ENCODE measurements at places on chromosomes 13 and 19. TPM values are rescaled to one million over a fixed set of nuclear protein-coding genes. Genes with fewer than 3 reads are reported as not detected.

GRCh38 chr13:111359930-111360329 lies 39.5 kb downstream of the TEX29 start:
- no peak for DNase-seq

- peak; percentile 93 for DNase-seq
These were observed 2.4 kb upstream of the SSBP4 start for GRCh38 chr19:18416778-18417249.

The KLK1 gene
- polyA plus RNA-seq, result 3.0 TPM

The TDRD3 gene
- polyA plus RNA-seq, result 13.3 TPM

DNA sequence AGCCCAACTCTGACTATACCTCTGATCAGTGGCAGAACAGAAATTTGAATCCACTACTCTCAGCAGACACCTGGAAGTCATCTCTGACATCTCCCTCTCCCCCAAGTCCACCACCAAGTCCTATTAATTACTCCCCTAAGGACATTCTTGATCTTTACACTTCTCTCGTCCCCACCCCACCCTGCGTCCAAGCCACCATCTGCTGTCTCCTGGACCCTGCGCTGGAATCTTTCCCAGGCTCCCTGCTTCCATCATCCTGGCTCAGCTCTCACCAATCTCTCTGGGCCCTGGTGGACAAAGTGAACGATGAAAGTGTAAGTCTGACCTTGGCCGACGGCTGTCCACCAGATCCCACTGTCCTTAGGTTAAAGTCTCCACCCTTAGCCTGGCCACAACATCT lies 145.6 kb upstream of the GJB6 start:
- DNase-seq, result no peak

DNA sequence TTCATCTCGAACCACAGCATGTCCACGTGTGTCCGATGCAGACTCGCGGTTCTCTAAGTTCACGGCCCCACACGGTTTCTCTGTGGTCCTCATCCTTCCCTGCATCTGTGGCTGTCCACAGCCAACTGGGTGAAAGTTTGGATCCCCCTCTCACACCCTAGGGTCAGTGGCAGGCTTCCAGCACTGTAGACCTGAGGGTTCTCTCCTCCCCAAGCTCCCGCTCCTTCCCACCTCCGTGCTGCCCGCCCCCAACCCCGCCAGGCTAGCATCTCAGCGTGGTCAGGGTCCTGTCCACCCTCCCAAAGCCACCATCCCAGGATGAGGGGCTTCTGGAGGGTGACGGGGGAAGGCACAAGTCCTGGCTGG lies 3.0 kb downstream of the ANGPTL4 start:
- DNase-seq, result no peak

The OR1I1 gene
- not detected for polyA plus RNA-seq

The FAM124A gene
- 35.9 TPM for polyA plus RNA-seq

GRCh38 chr19:18385675-18386542 lies at the start of gene GDF15:
GDF15 (plus strand) TSS chr19:18386158; CDS start chr19:18386190, 32 bp downstream.
- DNase-seq, result peak; percentile 89

- DNase-seq, result no peak
These were observed 764.9 kb downstream of the LIG4 start for GRCh38 chr13:107450431-107450830.

DNA sequence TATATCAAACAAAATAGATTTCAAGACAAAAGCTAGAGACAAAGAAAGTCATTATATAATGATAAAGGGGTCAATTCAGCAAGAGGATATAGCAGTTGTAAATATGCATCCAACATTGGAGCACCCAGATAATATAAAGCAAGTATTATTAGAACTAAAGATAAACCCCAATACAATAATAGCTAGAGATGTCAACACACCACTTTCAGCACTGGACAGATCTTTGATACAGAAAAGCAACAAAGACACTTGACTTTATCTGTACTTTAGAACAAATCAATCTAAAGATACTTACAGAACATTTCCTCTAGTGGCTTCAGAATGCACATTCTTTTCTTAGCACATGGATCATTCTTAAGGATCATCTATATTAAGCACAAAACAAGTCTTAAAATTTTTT lies 59.1 kb upstream of the TEX29 start:
- DNase-seq, result no peak

GRCh38 chr19:15091918-15092753 lies 10.1 kb downstream of the OR1I1 start:
- peak; percentile 91 for DNase-seq

The IGSF23 gene
- not detected for polyA plus RNA-seq

DNA sequence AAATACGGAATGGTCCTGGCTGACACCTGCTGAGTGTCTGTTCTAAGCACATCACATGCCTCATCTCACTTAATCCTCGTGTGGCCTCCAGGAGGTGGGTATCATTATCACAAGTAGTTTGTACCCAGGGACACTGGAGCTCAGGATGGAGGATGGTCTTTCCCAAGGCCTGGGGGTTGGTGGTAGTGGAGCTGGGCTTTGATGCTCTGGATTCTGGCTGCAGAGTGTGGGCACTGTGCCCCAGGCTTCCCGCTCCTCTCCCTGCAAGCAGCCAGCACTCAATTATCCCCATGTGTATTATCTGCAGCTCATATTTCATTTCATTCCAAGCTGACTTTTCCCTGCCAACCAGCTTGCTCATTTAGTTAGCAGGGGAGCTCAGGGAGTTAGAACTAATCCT lies 52.1 kb downstream of the SIAH3 start:
- DNase-seq, result no peak

- DNase-seq, result peak; percentile 65
These were observed 9.7 kb downstream of the EFNA2 start for GRCh38 chr19:1295169-1296012.

- DNase-seq, result no peak
These were observed 10.4 kb downstream of the ATP4B start for GRCh38 chr13:113647351-113648215.

- no peak for DNase-seq
These were observed 915 bp upstream of the UBE2S start for GRCh38 chr19:55408533-55408872.

DNA sequence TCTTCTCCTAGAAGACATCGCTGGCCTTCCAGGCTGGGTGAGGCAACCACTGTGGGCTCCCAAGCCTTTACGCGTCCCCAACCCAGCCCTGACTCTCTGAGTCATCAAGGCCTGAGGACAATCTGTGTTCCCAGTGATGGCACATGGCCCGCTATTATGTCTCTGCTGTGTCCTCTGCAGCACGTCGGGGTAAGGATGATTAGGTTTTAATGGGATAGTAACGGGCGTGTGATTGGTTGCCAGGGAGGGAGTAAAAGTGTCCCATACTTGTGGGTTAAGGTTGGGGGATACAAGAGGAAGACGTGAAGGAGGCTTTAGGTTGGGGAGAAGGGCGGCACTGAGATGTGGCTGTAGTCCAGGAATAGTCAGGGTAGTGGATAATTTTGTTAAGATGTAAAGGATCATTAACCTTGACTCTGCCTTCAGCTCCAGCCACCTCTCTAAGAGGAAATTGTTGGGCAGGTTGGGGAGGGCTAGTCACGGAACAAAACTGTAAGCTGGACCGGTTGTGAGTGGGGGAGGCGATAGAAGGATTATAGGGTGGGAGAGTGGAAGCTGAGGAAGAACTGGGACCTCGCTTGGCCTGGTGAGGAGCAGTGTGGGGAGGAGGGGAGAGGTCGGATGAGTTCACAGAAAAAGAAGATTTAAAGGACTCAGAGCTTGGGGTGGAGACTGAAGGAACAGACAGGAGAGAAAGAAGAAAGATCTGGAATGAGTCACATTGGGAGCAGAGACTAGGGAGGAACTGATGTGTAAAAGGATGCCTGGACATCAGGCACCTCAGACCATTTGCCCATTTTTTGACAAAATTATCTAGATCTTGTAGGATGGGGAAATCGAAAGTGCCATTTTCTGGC lies 27.9 kb upstream of the IGFL1 start:
- no peak for DNase-seq

DNA sequence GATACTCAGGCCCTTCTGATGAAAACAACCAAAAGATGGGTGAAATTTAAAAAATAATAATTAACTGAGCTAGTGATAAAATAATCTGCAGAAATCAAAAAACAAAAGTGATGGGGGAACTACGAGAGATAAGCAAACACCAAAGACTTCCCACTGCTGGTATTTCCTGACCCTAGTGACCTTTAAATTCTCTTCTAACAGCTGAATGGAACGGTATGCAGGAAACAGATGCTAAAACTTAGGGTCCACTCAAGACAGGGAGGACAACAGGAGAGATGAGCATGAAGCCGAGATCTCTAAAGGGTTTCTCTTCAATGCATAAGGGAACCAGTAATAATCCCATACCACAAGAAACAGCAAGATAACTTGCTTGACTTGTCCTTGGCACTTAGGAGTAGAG lies 50.8 kb downstream of the USP12 start:
- no peak for DNase-seq

The BEST2 gene
- 1.3 TPM for polyA plus RNA-seq

The FCHO1 gene
- polyA plus RNA-seq, result 14.9 TPM

The THSD1 gene
- 0.07 TPM for polyA plus RNA-seq

The TNFSF11 gene
- 9.9 TPM for polyA plus RNA-seq

- DNase-seq, result peak; percentile 71
These were observed 1.7 kb downstream of the MPV17L2 start for GRCh38 chr19:18194554-18195238.

GRCh38 chr13:111449041-111449440 lies 128.6 kb downstream of the TEX29 start:
- DNase-seq, result no peak

GRCh38 chr19:5121266-5122120 lies 152.6 kb downstream of the KDM4B start:
- no peak for DNase-seq

DNA sequence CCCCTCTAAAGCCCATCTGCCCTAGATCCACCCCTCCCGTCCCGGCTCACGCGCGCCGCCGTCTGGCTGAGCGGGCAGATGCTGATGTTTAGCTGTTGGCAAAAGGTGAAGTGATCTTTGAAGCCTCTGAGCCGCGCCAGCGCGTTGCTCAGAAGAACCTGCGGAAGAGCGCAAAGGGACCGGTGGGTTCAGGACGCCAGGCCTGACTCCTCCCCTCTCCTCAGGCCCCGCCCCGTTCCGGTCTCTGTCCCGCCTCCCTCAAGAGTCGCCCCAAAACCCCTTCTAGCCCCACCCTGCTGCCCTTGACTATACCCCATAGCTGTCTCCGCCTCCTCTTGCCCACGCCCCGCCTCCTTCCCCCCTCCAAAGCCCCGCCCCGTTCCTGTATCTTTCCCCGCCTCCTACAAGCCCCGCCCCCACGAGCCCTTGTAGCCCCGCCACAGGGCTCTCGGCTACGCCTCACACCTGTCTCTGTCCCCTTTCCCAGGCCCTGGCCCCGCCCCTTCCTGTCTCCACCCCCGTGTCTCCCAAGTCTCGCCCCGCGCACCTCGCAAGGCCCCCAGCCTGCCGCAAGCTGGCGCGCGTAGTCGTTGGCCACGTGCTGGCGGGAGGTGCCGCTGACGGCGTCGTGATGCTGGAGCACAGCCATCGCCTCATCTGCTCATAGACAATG lies 9.5 kb downstream of the MAN2B1 start:
- peak; percentile 98 for DNase-seq

DNA sequence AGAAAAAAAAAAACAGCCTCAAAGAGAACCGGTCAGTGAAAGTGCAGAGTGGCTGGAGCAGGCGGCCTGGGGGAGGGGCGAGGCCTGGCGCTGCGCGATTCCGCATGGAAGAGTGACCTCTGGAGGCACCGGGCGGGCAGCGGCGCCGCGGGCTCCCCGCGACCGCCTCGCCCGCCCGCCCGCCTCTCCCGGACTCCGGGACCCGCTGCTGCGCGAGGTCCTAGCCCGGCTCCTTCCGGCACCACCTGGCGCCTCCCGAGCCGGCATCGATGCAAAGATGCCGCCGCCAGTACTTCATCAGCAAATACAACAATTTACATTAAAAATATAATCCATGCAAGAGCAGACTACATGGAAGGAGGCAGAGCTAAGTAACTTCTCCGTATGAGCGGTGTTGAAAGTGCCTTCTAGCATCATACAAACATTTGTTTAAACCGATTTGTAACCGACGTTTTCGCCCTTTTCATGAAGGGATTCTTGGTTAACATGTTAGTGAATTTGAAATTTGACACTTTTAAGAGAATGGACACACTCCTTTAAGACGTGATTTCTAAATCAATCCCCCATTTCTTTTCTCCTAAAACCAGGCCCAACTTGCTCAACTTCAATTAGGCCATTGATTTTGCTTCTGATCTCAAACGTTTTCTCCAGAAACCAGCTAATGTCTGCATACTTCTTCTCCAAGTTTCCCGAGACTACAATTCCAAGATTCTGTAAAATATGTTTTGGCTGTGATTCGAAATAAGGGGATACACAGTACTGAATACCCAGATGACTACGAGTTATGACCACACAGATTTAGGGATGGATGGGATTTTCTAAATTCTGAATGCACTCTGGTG lies 2.1 kb downstream of the EFNB2 start:
- peak; percentile 88 for DNase-seq

The SLC25A30 gene
- 2.0 TPM for polyA plus RNA-seq

DNA sequence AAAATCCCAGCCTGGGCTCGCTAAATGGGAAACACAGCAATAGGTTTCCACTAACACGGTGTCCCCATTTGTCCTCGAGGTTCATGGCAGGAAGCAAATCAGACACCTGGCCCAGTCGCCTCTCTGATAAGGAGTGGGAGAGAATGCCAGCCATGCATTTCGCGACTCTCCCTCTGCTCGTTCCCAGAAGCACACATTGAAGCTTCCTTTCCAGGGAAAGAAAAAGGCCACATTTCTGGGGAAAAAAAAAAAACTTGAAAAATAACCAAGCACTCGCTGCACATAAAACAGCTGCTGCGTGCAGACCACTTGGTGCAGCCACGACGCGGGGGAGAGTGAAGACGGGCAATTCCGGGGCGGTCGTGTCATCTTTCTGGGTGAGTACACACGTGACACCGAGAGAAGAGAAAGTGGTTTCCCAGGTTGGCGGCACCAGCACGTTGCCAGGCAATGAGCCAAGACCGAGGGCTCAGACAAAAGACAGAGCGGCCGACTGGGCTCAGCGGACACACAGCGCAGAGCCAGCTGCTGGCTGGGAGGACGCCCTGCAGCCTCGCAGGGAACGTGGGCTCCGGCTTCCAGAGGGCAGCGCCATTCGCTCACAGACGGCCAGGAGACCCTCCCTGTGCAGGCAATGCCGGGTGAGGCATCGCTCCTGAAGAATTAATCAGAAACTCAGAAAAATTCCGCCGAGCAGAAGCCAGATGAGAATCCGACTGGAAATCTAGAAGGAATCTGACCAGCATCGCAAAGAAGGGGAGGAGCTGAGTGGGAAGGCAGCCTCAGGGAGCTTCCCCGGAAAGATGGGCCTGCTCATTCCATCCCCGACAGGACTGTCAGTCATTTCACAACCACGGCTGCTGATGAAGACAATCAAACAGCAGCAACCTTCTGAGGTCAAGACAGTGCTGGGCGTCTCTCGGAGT lies 83.2 kb upstream of the IRS2 start:
- DNase-seq, result peak; percentile 28

- no peak for DNase-seq
These were observed 5.9 kb downstream of the MAST1 start for GRCh38 chr19:12843999-12844732.

GRCh38 chr13:23794267-23795161 lies 94.7 kb downstream of the MIPEP start:
- no peak for DNase-seq

GRCh38 chr19:6470173-6470572 lies 6.1 kb downstream of the CRB3 start:
- peak; percentile 37 for DNase-seq

- no peak for DNase-seq
These were observed 2.4 kb upstream of the ZNF446 start for GRCh38 chr19:58473775-58474174.

All from GM23338 (cell line).